Fibroblast of pulmonary artery (primary cell): ENCODE measurements at places on chromosomes 3 and 15.

DNA sequence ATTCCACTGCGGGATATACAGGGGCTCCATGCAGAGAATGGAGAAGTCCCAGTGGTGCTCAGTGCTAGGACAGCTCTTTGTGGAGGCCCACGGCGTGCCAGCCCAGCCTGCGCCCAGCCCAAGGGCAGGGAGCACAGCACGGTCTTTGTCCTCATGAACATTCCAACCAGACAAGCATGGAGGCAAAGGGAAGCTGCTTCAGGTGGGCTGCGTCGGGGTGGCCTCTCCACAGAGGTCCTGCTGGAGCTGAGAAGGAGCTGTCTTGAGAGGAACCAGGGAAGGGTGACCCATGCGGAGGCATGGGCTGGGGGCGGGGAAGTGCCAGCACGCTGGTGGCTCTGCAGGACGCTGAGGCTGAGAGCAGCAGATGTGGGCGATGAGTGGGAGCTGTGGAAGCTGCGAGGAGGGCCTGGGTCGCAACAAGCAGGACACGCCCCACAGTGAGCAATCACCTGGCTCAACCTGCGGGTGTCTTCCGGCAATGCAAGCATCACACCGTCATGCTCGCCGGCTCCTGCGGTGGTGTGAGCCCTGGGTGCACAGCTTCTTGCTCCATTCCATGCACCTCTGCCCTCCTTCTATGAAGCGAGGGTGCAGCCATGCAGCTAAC, 14.0 kb upstream of the KLF15 start:
- no peak for DNase-seq

DNA sequence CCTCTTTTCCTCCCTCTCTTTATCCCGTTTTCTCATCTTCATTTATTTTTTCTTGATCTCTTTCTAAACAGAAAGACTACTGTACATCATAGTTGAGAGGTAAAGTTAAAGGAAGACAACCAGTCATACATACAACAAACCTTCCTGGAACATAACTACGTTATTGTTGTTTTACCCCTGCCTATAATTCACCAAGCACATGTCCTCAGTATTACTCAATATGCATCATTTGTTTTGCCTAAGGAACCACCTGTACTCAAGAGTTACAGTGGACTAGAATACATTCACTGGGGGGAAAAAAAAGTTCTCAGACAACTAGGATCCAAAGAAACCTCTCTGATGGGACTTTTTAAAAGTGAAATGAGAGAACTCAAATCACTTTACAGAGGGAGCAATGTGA, 344.7 kb upstream of the RBMS3 start:
- no peak for DNase-seq

GRCh38 chr3:184156522-184156955, 1.4 kb downstream of the DVL3 start:
- DNase-seq: peak; percentile 74

DNA sequence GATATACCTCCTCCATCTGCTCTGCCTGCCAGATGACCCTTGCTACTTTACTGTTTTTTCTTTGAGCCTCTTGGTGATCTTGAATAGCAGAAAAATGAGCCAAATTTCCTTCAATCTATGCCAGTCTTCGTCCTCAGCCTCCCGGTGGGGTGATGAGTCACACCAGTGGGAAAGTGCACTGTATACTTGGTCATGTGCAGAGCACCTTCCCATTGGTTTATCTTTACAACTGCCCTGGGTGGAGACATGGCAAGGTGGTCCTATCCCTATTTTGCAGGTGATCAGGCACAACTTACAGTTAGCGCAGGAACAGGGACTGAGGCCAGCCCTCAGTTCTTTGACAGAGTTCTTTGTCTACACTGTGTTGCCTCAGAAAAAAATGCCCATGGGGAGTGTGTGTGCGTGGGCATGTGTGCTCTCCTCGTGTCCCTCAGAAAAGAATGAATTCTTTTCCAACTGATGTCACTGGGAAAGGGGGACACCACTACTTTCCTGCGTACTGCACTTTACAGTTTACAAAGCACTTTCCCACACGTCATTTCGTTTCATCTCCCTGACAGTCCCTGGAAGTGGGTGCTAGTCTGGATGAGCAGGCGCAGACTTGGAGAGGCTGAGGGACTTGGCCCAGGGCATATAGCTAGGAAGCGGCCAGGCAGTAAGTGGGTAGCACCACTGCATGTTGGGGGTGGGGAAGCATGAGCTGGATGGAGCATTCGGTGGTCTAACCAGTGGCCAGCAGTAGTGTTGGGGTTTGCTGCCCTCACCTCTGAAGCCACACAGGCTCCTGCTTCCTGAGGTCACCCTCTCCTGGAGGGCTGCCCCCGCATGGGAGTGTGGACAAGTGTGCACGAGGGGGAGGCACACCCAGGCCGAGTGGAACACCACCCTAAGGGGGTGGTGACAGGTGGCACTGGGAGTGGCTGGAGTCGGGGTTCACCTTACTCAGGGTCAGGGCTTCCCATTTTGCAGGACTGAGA, 24.1 kb downstream of the SMAD3 start:
- DNase-seq: no peak

DNA sequence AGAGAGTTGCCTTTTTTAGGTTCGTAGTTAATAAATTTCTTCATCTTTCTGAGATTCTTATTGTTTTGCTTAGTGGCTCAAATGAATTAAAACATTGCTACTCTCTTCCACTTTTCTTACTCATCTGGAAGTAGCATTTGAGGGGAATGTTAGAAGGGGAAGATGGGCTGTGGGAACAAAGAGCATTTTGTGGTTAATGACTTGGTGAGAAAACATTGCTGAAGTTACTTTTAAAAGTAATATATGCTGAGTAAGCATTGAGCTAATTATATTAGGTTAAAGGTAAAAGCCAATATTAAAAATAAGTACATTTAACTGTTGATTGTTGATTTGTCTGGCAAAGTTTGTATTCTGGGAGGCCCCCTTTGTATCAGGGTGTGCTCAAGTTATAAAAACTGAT, 5.7 kb downstream of the MORF4L1 start:
- peak; percentile 30 for DNase-seq

DNA sequence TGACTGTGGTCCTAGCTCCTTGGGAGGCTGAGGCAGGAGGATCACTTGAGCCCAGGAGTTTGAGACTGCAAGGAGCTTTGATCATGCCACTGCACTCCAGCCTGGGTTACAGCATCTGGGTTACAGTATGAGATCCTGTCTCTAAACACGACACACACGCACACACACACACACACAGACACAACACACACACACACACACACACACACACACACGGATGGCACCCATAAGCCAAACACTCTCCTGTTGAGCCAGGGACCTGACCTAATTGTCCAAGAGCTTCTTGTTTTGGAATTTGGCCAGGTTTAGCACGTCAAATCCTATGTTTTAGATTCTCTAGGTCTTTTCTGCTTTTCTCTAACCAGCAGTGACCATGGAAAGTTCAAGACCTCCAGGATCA, 26.8 kb downstream of the EID1 start:
- DNase-seq: no peak

- no peak for DNase-seq
Measured at GRCh38 chr3:163508206-163508605, 1570.1 kb downstream of the SI start.

DNA sequence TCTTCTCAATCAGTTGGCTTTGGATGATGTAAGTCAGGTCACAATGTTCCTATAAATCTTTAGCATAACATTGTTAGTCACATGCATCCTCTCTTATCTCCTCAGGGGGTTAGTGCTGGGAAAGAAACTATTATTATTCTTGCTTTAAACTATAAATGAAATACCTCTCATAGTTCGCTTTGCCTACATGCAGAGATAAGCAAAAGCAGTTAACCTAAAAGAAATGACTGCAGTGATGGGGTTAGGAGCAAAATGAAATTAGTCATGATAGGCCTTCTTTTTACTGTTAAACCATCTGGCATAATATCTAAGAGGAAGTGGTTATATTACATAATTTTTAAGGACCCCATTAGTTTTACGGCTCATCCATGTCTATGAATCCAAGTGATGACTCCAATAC, 91.7 kb upstream of the IGSF10 start:
- peak; percentile 60 for DNase-seq
